ENCODE measurements at places on chromosomes 12 and 14.

DNA sequence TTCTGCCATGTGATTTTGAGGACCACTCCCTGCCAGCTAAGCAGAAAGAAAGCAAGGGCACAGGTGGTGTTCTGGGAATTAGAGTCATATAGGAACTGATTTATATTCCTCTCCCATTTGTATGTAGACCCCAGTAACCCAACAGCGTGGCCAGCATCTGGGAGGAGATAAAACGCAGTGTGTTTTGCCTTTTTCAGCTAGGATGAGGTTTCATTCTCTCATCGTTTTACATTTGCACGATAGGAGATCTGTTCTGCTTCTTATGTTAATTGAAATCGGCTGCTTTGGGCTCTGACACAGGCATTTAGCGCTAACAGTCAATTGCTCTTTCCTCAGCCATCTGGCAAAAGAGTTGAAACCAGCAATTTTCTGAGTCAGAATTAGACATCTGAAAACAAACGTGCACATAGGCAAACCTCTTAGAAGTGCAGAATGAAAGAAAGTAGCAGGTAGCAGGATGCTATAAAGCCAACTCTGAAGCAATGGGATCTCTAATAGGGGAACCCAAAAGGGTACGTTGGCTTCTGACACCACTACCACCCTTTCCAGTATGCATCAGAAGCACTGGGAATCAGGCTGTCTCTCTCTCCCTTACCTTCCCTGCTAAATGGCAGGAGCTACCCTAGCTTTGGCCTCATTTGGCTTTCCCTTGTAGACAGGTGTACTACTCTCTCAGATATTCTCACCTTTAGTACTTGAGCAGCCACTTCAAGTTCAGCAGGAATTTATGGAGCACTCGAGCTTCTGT is 219.1 kb downstream of the PHLDA1 start:
- DNase-seq = no peak

GRCh38 chr12:57885207-57885606 is 38.7 kb upstream of the CTDSP2 start:
- no peak for DNase-seq

- no peak for DNase-seq
Measured at GRCh38 chr12:130128790-130129735, 33.2 kb upstream of the FZD10 start.

GRCh38 chr12:25241167-25242020 is 9.3 kb downstream of the KRAS start:
- DNase-seq = no peak

DNA sequence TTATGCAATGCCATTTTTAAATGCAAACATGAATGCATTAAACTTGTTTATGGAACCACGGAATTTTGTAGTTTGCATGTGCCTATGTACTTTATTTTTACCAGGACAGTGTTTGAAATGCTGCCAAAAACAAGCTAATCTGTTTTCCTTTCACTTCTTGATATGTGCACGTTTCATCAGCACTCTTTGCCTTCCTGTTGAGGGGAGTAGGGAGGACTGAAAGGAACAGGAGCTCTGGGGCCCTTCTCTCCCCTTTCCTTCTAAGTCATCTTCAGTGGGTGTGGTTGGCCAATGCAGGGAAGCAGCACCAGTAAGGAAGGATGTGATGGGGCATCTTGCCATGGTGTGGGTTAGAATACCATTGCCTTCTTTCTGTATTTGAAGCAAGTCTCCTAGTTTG is 12.1 kb upstream of the PPP4R4 start:
- DNase-seq = no peak

All from substantia nigra (tissue), 51 donors.